ENCODE measurements at places on chromosomes 3 and 15. TPM values are rescaled to one million over a fixed set of nuclear protein-coding genes. Genes with fewer than 3 reads are reported as not detected.

DNA sequence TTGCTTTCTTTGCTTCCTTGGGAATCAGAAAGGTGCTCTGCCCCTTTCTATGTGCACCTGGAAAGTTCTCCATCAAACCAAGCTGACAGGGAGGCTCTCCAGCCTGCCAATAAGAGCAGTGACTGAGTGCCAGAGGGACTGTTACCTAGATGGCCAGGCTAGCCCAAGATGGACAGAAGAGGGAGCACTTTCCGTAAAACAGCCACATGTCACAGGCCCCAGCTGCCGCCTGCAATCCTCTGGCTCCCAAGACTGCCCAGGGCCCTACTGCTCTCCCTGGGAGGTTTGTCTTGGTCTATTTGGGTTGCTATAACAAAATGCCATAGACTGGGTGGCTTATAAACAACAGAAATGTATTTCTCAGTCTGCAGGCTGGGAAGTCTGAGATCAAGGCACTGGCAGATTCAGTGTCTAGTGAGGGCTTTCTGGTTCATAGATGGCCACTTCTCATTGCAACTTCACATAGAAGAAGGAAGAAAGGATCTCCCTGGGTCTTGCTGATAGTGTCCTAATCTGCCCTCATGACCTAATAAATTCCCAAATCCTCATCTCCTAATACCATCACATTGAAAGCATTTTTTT lies 72.3 kb downstream of the TAMM41 start:
- H3K27ac ChIP-seq: no peak overlapping the region
- H3K4me1 ChIP-seq: no peaks in the 10 kb centered on the region
- no peaks in the 10 kb centered on the region for H3K27me3 ChIP-seq
- H3K4me3 ChIP-seq: no peak overlapping the region
- H3K36me3 ChIP-seq: no peaks in the 10 kb centered on the region
- DNase-seq: no peak

Gene LRRN1
- total RNA-seq: 6.6 TPM

Gene ADGRG7
- not detected for total RNA-seq

- H3K36me3 ChIP-seq: peaks cover 4% of the 10 kb centered on the region
- H3K4me3 ChIP-seq: no peak overlapping the region
- H3K27ac ChIP-seq: no peak overlapping the region
Observed at GRCh38 chr3:130682131-130682530, 64.5 kb downstream of the PIK3R4 start.

GRCh38 chr15:39174332-39174731 lies 406.5 kb upstream of the THBS1 start:
- no peaks in the 10 kb centered on the region for H3K4me1 ChIP-seq
- no peaks in the 10 kb centered on the region for H3K36me3 ChIP-seq
- no peak overlapping the region for H3K4me3 ChIP-seq

Measured in aorta (tissue), 5 donors.